ENCODE measurements at places on chromosomes 3 and 15.

- DNase-seq, result no peak
Observed at GRCh38 chr15:36161771-36162212, 417.6 kb upstream of the CDIN1 start.

- DNase-seq, result peak; percentile 28
Observed at GRCh38 chr15:38699633-38700230, 135.1 kb upstream of the RASGRP1 start.

DNA sequence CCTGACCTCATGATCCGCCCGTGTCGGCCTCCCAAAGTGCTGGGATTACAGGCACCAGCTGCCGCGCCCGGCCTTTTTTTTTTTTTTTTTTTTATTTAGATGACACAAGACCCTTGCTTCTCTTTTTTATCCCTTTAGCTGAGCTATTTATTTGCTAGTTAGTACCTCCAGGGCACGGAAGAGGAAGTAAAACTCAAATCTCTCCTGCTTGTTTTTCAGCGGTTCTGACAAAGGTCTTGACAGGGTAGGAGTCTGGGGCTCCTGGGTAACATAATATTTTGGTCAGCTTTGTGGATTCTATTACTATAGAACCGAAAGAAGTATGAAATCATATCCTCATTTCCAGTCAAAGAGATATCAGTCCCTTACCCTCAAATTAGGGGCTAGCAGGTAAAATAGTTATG, 44.0 kb upstream of the ETV5 start:
- DNase-seq, result no peak

DNA sequence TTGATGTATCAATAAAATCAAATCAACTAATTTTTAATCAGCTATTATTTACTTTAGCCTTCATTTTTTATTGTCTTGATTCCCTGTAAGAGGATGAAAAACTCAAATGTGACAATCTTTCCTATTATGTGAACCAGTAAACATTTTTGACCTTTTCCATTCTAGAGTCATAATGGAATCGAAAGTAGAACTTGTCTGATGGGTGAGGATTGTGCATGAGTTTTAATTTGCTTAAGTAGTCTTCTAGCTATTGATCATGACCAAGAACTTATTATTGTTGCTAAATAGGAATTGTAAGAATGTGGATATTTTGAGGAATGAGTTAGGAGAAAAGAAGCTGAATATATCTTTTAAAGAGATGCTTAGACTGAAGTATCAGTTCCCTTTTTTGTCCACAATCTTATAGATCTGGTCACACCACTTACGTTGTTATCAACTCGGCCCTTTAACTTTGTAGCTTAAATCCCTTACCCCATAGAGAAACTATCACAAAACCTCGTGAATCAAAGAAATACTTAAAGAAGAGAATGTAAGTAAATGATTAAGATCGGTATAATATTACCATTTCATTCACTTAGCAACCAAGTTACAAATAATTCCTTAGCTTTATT, 147.3 kb downstream of the TP63 start:
- no peak for DNase-seq

DNA sequence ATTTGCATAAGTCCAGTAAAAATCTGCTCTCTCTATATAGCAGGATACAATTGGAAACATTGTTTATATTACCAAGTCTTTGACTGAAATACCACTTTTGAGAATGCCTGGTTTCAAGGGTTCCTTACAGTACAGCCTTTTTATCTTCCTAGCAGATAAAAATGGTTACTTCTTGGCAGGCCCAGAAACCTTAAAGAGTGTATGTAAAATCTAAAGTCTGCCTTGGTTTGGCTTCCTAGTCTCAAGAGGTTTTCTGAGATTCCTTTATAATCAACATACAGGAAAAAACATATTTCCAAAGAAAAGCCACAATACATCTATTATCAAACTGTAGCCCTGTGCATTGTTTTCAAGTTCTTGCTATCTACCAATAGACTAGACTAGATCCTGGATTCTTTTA, 84.6 kb downstream of the PLSCR2 start:
- no peak for DNase-seq

DNA sequence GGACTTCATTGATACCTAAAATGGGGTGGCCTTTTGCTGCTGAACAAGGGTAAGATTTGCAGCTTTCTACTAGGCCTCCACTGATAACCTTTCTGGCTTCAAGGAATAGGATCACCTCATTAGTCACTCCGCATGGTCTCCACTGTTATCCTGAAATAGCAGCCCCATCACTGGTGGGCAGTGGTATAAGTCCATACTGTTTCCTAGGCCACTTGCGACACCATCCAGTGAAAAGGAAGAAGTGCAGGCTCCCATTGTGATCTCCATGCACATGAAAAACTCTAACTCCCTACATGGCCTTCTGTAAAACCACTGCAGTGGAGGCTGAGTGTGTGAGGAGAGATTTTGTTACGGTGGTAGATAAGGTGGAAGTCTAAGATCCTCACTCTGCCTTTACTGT, 1455.9 kb downstream of the SI start:
- no peak for DNase-seq

- no peak for DNase-seq
Observed at GRCh38 chr15:48120745-48121144, at the start of gene SLC24A5. Gene SLC24A5, plus strand, starts transcription at chr15:48120990. Its CDS starts 55 bp downstream, at chr15:48121045.

- DNase-seq, result no peak
Observed at GRCh38 chr15:66877477-66878271, 175.6 kb downstream of the SMAD6 start.

GRCh38 chr3:114668099-114668498, 374.3 kb downstream of the TIGIT start:
- DNase-seq, result no peak

All from stimulated activated CD4-positive, alpha-beta T cell treated with anti-CD3 and anti-CD28 coated beads, Interleukin-1b, Interleukin-23, amount 100 ng/mL, for 1 hour (primary cell).